ENCODE measurements at places on chromosomes 2 and 18. TPM values are rescaled to one million over a fixed set of nuclear protein-coding genes. Genes with fewer than 3 reads are reported as not detected.

C18orf54 gene
- not detected for polyA plus RNA-seq

EFR3B gene
- polyA plus RNA-seq = 3.0 TPM

ACMSD gene
- not detected for polyA plus RNA-seq

LDLRAD4 gene
- 17.6 TPM for polyA plus RNA-seq

KCNS3 gene
- 4.4 TPM for polyA plus RNA-seq

ACOXL gene
- 0.06 TPM for polyA plus RNA-seq

CRYGC gene
- not detected for polyA plus RNA-seq

DSC3 gene
- polyA plus RNA-seq = 1.2 TPM

IL37 gene
- polyA plus RNA-seq = 1.6 TPM

SMC6 gene
- polyA plus RNA-seq = 9.5 TPM

SNORC gene
- 6.3 TPM for polyA plus RNA-seq

- H3K27me3 ChIP-seq = no peaks in the 10 kb centered on the region
- peak; percentile 71 for DNase-seq
- H3K4me1 ChIP-seq = peaks cover 40% of the 10 kb centered on the region
- H3K36me3 ChIP-seq = no peaks in the 10 kb centered on the region
These were observed 104.8 kb downstream of the MAP4K4 start for GRCh38 chr2:101802329-101802728.

DNA sequence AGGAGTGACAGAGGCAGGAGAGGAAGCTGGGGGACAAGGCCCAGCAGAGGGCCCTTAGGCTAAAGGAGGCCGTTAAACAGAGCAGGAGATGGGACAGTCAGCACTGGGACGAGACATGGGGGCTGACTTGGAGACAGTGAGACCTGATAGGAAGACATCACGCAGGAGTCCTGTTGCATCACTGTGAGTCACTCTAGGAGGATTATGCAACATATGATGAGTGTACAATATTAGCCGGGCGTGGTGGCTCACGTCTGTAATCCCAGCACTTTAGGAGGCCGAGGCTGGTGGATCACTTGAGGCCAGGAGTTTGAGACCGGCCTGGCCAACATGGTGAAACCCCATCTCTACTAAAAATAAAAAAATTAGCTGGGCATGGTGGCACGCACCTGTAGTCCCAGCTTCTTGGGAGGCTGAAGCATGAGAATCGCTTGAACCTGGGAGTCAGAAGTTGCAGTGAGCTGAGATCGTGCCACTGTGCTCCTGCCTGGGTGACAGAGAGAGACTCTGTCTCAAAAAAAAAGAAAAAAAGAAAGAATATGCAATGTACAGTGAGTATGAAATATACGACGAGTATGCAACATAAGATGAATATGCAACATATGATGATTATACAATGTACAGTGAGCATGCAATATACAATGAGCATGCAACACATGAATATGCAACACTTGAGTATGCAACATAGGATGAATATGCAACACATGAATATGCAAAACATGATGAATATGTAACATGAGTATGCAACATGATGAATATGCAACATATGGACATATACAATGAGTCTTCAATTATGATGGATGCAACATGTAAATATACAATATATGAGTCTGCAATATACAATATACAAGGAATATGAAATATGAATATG lies 83.3 kb upstream of the ID2 start:
- no peaks in the 10 kb centered on the region for H3K4me1 ChIP-seq
- no peak overlapping the region for H3K27ac ChIP-seq
- DNase-seq = peak; percentile 74
- no peaks in the 10 kb centered on the region for H3K27me3 ChIP-seq
- no peak overlapping the region for H3K4me3 ChIP-seq
- no peaks in the 10 kb centered on the region for H3K36me3 ChIP-seq

GRCh38 chr2:113080134-113080533 lies 12.4 kb downstream of the IL1F10 start:
- H3K27me3 ChIP-seq = no peaks in the 10 kb centered on the region
- peak; percentile 39 for DNase-seq
- no peaks in the 10 kb centered on the region for H3K36me3 ChIP-seq
- no peak overlapping the region for H3K4me3 ChIP-seq
- H3K4me1 ChIP-seq = peaks cover 11% of the 10 kb centered on the region

DNA sequence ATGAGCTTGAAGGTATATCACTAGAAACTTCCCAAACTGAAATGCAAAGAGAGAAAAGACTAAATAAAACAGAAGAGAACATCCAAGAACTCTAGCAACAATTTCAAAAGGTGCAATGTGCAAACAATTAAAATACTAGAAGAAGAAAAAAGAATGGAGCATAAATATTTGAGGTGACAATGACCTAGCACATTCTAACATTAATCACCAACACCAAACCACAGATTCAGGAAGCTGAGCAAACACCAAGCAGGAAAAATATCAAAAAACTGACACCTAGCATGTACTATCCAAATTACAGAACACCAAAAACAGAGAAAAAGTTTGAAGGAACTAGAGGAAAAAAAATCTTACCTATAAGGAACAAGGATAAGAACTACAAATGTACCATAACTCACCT lies 460.8 kb downstream of the IRS1 start:
- no peak overlapping the region for H3K27ac ChIP-seq
- no peaks in the 10 kb centered on the region for H3K36me3 ChIP-seq
- DNase-seq = no peak
- no peaks in the 10 kb centered on the region for H3K4me1 ChIP-seq
- no peak overlapping the region for H3K4me3 ChIP-seq
- no peaks in the 10 kb centered on the region for H3K27me3 ChIP-seq

- H3K4me1 ChIP-seq = no peaks in the 10 kb centered on the region
- no peaks in the 10 kb centered on the region for H3K27me3 ChIP-seq
- no peaks in the 10 kb centered on the region for H3K36me3 ChIP-seq
- no peak for DNase-seq
These were observed 147.0 kb downstream of the PID1 start for GRCh38 chr2:229124136-229124535.

DNA sequence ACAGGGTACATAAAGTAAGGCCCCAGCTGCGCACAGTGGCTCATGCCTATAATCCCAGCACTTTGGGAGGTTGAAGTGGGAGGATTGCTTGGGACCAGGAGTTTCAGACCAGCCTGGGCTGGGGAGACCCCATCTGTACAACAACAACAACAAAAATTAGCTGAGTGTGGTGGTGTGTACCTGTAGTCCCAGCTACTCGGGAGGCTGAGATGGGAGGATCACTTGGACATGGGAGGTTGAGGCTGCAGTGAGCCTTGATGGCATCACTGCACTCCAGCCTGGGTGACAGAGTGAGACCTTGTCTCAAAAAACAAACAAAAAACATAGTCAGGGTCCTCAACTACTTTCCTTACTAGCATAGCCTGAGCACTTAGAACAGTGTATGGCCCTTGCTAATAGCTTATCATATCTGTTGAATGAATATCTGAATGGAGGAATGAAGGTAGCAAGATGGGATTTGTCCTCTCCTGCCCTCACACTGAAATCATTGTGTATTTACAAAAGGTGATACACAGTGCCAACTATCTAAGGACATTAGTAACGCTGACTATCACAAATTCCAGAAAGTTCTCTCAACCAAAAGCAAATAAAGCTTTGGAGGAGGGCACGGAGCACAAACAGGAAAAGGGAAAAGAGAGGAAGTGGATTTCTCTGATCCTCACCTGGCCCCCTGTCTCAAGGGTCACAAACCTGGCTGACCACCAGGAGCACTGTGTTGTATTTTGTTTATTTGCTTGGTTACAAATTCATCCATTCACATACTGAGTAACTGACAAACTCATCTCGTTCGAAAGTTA lies 38.1 kb downstream of the L3MBTL4 start:
- no peak for DNase-seq
- H3K4me3 ChIP-seq = no peak overlapping the region
- no peaks in the 10 kb centered on the region for H3K27me3 ChIP-seq
- no peak overlapping the region for H3K27ac ChIP-seq
- H3K36me3 ChIP-seq = no peaks in the 10 kb centered on the region

- H3K27me3 ChIP-seq = no peaks in the 10 kb centered on the region
- no peak for DNase-seq
- no peaks in the 10 kb centered on the region for H3K36me3 ChIP-seq
- no peaks in the 10 kb centered on the region for H3K4me1 ChIP-seq
- peak overlapping the region; percentile 55 for H3K4me3 ChIP-seq
These were observed 391 bp upstream of the TMEM17 start for GRCh38 chr2:62506421-62506750.

DNA sequence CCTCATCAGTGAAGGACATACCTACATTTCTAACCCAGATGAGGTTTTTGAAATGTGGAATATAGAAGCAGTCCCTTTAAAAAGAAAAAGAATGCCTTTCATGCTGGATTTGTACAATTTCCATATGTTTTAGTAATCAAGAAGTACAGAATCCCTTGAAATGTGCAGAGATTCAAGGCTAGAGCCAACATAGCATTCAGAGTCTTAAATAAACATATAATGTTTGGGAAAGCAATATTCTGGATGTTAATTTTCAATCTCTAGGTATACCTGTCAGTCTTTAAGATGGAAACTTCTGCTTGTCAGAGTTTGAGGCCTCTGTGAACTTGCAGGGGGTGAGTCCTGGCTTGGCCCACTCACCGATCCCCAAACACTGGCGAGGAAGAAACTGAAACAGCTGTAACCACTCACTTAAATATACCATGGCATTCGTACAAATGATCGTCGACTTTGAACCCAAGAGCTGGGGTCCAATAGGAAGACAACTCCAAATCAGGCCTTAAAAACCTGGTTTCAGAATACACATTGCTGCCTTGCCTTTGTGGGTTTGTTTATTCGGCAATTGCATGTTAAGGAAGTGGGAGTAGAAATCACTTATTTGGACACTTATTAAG lies 132.8 kb upstream of the NCK2 start:
- H3K4me1 ChIP-seq = peaks cover 4% of the 10 kb centered on the region
- no peak overlapping the region for H3K4me3 ChIP-seq
- peak overlapping the region; percentile 42 for H3K27ac ChIP-seq
- DNase-seq = peak; percentile 83
- no peaks in the 10 kb centered on the region for H3K27me3 ChIP-seq

DNA sequence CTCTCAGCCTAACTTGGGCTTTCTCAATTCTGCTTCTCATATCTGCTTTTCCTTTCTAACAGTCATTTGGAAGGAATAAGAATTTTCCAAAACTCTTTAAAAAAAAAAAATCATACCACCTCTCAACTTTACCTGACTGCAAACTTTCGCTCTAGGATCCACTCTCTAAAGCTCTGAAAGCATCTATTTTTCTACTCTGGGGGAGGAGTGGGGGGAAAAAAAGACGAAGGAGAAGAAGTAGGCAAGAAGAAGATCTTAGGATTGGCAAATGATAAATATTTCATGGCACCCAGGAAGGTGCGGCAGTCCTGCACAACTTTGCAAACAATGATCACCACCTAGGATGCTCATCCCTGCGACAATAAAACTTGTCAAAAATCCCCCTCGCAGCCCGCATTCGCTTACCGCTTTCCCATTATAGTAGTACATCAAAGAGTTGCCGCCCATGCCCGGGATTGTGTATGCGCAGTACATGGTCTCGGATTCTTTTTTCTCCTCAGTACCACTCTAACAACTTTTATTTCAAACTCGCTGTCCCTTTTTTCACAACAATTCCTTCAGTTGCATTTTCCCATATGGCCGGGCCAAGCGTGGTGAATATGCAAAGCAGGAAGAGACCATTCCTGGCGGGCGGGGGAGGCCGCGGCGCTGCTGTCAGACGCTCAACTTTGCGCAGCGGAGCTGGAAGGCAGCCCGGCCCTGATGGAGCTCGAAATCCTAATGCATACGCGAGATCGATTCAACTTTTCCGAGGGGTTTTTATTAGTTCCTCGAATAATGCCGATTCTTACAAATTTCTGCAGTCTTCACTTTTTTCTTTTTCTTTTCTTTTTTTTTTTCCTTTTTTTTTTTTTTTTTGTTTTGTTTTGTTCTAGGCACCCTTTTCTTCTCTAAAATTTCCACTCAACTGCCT lies 266.5 kb downstream of the TCF4 start:
- no peaks in the 10 kb centered on the region for H3K27me3 ChIP-seq
- peak; percentile 81 for DNase-seq
- no peaks in the 10 kb centered on the region for H3K4me1 ChIP-seq
- H3K4me3 ChIP-seq = peak overlapping the region; percentile 22
- no peaks in the 10 kb centered on the region for H3K36me3 ChIP-seq

GRCh38 chr2:168138901-168139300 lies 108.5 kb downstream of the STK39 start:
- DNase-seq = no peak
- no peaks in the 10 kb centered on the region for H3K27me3 ChIP-seq
- no peaks in the 10 kb centered on the region for H3K4me1 ChIP-seq
- no peak overlapping the region for H3K4me3 ChIP-seq
- peaks cover 3% of the 10 kb centered on the region for H3K36me3 ChIP-seq

- H3K36me3 ChIP-seq = no peaks in the 10 kb centered on the region
- H3K4me1 ChIP-seq = no peaks in the 10 kb centered on the region
- no peak overlapping the region for H3K4me3 ChIP-seq
- no peak overlapping the region for H3K27ac ChIP-seq
- H3K27me3 ChIP-seq = no peaks in the 10 kb centered on the region
These were observed 125.7 kb upstream of the TWIST2 start for GRCh38 chr2:238722181-238722580.

GRCh38 chr18:59008302-59008974 lies 131.2 kb upstream of the SEC11C start:
- no peaks in the 10 kb centered on the region for H3K27me3 ChIP-seq
- H3K27ac ChIP-seq = no peak overlapping the region
- H3K4me3 ChIP-seq = no peak overlapping the region
- no peaks in the 10 kb centered on the region for H3K36me3 ChIP-seq
- H3K4me1 ChIP-seq = peaks cover 3% of the 10 kb centered on the region

- H3K27ac ChIP-seq = no peak overlapping the region
- H3K4me3 ChIP-seq = no peak overlapping the region
- DNase-seq = no peak
- H3K36me3 ChIP-seq = no peaks in the 10 kb centered on the region
- peaks cover 31% of the 10 kb centered on the region for H3K27me3 ChIP-seq
- H3K4me1 ChIP-seq = no peaks in the 10 kb centered on the region
These were observed 3.6 kb downstream of the CHN1 start for GRCh38 chr2:175001566-175001965.

DNA sequence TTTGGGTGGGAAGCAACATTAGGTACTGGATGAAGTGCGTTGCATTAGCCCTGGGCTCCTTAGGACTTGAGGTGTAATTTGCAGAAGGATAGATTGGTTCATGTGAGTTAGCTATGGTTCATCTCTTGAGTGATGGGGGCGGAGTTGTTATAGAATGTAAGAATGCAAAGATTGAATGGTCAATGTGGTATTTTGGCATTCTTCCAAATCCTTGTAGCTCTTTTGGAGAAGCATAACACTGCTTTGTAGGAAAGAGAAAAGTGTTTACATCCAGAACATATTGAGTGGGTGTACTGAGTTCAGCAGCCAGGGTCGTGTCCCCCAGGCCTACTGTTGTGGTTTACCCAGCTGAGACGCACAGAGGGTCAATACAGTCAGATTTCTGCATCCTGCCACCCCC lies 173.5 kb downstream of the FMNL2 start:
- no peak overlapping the region for H3K4me3 ChIP-seq
- H3K27ac ChIP-seq = no peak overlapping the region
- H3K36me3 ChIP-seq = no peaks in the 10 kb centered on the region
- no peak for DNase-seq

All from small intestine (tissue), 16 donors.